ENCODE measurements at places on chromosomes 12 and 14. TPM values are rescaled to one million over a fixed set of nuclear protein-coding genes. Genes with fewer than 3 reads are reported as not detected.
A peak's percentile ranks its signal among the peaks of the same experiment; 100 is the strongest.

Gene LRTM2
- not detected for total RNA-seq

Gene GALNT4
- total RNA-seq: 5.8 TPM

Gene LRRC10
- not detected for total RNA-seq

Gene ANO6
- total RNA-seq: 19.7 TPM

Gene SLC25A21
- not detected for total RNA-seq

Gene NID2
- not detected for total RNA-seq

Gene PGF
- 0.29 TPM for total RNA-seq

DNA sequence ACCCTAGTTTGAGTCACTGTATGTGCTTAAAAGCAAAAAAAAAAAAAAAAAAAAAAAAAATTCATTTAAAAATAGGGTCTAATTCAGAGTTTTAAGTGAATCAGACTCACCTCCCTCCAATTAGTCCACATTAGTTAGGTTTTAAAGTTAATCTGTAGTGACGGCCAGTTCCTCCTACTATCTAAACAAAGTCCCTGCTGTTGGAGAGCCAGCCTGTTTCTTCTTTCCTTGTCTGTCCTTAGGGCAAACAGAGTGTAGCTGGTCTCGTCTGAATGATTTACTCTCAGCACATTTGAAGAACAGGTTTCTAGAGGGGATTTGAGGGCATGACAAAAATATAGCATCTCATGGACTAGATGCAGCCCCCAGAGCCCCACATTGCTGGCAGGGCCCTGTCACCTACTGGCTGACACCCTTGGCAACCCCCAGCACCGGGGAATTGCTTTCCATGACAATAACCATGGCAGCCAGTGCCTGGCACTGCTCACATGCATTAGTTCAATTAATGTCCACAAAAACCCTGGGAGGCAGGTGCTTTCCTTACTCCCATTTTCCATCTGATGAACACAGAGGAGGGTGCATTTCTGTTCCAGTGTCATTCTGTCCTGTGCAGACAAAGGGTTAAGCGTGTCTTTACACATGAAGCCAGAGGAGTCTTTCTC, 138.3 kb downstream of the PLXNC1 start:
- peaks cover 9% of the 10 kb centered on the region for H3K36me3 ChIP-seq
- DNase-seq: no peak
- H3K4me1 ChIP-seq: peaks cover 21% of the 10 kb centered on the region

DNA sequence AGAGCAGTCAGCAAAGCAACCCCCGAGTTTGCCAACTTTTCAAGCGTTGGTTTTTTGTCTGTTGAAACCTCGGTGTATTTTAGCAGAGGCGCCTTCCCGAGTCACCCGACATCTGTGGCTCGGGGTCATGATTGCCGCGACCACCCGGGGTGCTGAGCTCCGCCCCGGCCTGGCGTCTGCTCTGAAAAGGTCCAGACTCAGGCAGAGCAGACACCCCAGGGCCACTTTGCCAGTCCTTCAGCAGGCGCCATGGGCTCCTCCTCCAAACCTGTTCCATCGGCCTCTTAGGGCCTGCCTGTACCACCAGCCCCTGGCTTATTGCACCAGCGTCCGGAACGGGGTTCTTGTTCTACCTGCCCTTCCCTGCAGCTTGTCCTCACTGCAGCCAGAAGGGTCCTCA, 19.1 kb downstream of the ANKRD9 start:
- no peaks in the 10 kb centered on the region for H3K27me3 ChIP-seq
- H3K4me1 ChIP-seq: no peaks in the 10 kb centered on the region
- H3K36me3 ChIP-seq: no peaks in the 10 kb centered on the region

DNA sequence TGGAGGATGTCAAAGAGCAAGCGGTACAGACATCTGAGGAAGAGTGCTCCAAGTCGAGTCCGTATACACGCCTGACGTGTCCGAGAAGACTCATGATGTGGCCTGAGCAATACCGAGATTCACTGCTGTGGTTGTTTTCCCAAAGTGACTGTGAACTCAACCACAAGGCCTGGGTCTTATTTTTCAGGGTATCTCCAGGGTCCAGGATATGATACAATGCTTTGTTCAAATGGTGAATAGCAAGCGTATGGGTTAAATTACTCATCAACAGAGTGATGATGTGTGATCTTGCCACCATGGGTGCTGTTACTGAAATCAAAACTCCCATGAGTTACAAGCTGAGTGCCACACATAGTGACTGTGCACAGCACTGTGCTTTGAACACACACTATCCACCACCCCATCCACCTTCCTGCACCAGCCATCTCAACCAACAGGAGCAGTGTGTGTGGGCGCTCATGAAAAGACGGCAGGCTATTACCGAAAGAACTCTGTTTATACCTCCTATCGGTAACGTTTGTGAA, 109.6 kb downstream of the BCAT1 start:
- H3K4me3 ChIP-seq: peak overlapping the region; percentile 38
- no peak overlapping the region for H3K27ac ChIP-seq
- H3K36me3 ChIP-seq: no peaks in the 10 kb centered on the region
- no peaks in the 10 kb centered on the region for H3K27me3 ChIP-seq

- no peaks in the 10 kb centered on the region for H3K27me3 ChIP-seq
- H3K4me3 ChIP-seq: no peak overlapping the region
- peak; percentile 63 for DNase-seq
These were observed 42.2 kb upstream of the ATP23 start for GRCh38 chr12:57899010-57899662.

DNA sequence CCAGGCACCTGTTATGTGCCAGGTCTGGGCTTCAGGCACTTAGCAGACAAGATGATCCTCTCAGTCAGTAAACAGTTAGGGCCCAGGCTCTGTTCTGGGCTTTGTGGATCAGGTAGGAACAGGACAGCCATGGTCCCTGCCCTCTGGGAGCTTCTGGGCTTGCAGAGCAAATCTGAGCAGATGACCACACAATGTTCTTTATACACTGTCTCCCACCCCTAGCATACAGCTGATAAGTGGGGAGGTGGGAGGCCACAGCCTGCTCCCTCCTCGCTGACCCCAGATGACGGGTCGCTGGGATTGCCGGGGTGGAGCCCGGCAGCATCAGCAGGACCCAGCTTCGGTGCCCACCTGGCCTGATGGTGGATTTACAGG, 53.1 kb upstream of the RIN3 start:
- H3K27me3 ChIP-seq: no peaks in the 10 kb centered on the region
- no peak overlapping the region for H3K27ac ChIP-seq
- no peaks in the 10 kb centered on the region for H3K36me3 ChIP-seq

DNA sequence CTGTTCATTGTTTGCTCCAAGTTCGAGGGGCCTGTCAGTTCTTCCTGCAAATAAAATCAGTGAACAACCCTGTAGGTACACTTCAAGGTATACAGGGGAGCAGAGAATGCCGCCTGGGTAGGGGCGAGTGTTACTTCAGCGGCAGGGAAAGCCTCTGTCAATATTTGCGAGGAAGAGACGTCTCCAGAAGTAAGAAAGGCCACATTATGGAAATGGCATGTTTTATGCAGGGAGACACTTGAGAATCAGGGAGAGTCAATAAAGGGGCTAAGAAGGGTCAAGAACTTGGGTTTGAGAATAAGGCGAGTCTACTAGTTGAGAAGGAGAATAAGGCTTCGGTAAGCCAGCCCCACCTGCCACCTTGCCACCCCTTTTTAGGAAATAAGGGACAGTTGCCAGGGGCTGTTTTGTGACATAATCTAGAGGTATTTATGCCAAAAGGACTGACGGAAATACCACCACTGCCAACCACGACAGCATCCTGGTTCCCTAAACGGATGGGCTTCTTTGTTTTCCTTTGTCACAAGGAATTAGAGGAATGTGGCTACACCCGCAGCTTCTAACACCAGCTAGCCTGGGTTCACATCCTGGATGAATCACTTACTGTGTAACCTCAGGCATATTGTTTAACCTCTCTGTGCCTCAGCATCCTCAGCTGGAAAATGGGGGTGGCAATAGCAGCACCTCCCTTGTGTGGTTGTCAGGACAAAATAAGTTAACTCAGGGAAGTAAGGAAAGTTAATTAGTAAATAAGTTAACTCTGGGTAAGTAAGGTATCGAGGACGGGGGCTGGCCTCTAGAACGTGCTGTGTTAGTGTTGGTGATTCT, 67.7 kb downstream of the EID3 start:
- no peaks in the 10 kb centered on the region for H3K36me3 ChIP-seq
- H3K27me3 ChIP-seq: no peaks in the 10 kb centered on the region
- H3K4me3 ChIP-seq: no peak overlapping the region
- peaks cover 8% of the 10 kb centered on the region for H3K4me1 ChIP-seq

GRCh38 chr14:85508863-85509262, 21.1 kb upstream of the FLRT2 start:
- no peaks in the 10 kb centered on the region for H3K36me3 ChIP-seq
- no peaks in the 10 kb centered on the region for H3K27me3 ChIP-seq
- H3K4me3 ChIP-seq: no peak overlapping the region
- no peak for DNase-seq
- H3K4me1 ChIP-seq: no peaks in the 10 kb centered on the region

- no peaks in the 10 kb centered on the region for H3K27me3 ChIP-seq
- no peak overlapping the region for H3K27ac ChIP-seq
- DNase-seq: no peak
- H3K36me3 ChIP-seq: no peaks in the 10 kb centered on the region
- H3K4me1 ChIP-seq: no peaks in the 10 kb centered on the region
These were observed 43.2 kb downstream of the A2M start for GRCh38 chr12:9072481-9073038.

- no peaks in the 10 kb centered on the region for H3K4me1 ChIP-seq
- no peak for DNase-seq
- H3K27me3 ChIP-seq: no peaks in the 10 kb centered on the region
These were observed 148.4 kb upstream of the SYT10 start for GRCh38 chr12:33587784-33588712.

DNA sequence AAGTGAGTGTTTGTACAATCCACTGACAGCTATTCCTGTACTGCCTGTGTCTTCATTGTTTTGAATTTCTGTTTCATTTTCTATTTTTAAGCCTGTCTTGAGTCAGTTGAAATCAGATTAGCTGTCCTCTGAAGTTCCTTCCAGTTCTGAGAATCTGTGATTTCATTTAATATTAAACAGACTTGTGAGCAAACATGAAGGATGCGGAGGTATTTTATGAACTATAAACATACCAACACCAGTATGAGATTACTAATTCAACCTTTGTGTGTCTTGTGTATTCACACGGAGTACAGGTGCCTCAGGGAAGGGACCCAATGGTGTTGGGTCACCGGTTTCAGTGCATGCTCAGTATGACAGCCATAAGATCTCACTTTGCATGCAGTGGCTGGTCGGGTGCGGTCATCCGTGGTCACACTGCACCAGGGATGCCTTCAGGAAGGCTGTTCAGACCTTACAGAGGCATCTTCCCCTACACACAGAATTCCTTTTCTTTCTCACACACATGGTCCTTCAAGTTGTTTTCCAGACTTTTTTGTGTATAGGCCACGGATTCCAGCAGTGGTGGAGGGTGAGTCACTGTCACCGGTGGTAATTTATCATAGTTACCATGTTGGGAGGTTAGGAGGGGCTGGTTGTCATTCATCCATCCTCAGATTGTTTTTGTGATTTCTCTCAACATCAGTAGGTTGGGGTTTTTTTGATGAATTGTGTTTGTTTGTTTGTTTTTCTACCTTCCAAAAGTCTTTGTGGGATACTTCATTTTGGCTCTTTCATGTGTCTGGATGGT, 103.0 kb upstream of the SFSWAP start:
- no peak overlapping the region for H3K4me3 ChIP-seq
- no peaks in the 10 kb centered on the region for H3K36me3 ChIP-seq
- H3K4me1 ChIP-seq: peaks cover 66% of the 10 kb centered on the region
- H3K27ac ChIP-seq: no peak overlapping the region

DNA sequence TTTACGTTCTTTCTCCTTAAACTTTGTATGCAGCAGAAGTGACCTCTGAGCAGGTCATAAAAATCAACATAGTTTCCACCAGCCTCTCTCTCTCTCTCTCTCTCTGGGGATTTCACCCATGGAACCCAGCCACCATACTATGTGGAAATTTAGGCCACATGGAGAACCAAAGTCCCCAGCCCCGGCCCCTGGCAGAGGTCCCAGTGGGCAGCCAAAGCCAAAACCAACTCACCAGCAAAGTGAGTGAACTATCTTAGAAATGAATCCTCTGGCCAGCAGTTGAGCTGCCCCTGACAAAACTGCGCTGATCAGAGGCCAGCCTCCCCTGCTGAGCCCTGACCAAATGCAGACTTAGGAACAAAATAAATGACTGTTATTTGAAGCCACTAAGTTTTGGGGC, 9.2 kb downstream of the DUSP6 start:
- H3K27me3 ChIP-seq: no peaks in the 10 kb centered on the region
- H3K36me3 ChIP-seq: no peaks in the 10 kb centered on the region
- no peak for DNase-seq
- H3K4me3 ChIP-seq: no peak overlapping the region

DNA sequence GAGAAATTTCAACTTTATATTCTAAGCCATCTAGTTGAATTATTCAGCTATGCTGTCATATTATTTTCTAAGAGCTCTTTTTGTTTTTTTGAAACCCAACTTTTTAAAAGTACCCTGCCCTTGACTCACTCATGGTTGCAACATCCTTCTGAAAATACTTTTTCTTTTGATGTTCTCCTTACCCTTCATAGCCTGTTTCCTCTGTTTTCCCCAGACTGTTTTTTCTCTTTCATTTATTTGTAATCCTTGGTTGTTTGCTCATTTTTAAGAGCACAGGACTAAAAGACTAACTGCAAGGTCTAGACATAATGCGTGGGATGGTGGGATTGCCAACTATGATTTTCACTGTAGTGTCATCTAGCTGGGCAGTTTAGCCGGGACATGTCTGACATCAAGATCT, 21.2 kb upstream of the CDKL1 start:
- H3K27ac ChIP-seq: no peak overlapping the region
- H3K27me3 ChIP-seq: no peaks in the 10 kb centered on the region
- H3K36me3 ChIP-seq: peaks cover 4% of the 10 kb centered on the region
- no peaks in the 10 kb centered on the region for H3K4me1 ChIP-seq

DNA sequence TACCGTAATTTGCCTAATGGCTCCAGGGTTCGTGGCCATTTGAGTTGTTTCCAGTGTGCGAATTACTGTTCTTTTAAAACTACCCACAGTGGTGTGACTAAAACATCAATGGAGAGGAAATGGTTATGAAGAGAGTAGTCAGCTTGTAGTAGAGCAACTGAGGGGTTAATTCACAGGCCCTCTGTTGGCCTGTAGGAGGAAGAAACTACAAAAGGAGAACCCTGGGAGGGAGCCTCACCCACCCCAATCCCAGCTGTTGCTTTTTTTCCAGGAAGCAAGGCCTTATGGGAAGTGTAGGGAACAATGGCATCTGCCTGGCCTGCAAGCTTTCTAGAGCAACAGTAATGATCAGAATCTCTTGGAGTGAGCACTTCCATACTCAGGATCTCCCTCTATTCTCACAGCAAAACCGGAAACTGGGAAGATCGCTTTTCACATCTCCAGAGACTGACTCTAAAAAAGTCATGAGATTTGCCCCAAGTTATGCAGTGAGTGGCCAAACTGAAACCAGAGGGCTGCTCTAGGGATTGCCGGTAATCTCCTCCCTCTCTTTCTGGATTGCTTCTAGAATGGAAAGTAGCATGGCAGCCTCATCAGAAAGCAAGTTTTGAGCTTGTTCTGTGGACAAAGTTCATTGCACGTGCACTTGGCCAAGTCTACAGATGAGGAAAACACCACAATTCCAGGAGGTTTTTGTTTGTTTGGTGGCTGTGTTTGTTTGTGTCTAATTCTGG, 125.3 kb upstream of the PWP1 start:
- no peak for DNase-seq
- H3K4me3 ChIP-seq: no peak overlapping the region
- no peak overlapping the region for H3K27ac ChIP-seq
- no peaks in the 10 kb centered on the region for H3K27me3 ChIP-seq
